ENCODE measurements at places on chromosomes 1 and 21.

DNA sequence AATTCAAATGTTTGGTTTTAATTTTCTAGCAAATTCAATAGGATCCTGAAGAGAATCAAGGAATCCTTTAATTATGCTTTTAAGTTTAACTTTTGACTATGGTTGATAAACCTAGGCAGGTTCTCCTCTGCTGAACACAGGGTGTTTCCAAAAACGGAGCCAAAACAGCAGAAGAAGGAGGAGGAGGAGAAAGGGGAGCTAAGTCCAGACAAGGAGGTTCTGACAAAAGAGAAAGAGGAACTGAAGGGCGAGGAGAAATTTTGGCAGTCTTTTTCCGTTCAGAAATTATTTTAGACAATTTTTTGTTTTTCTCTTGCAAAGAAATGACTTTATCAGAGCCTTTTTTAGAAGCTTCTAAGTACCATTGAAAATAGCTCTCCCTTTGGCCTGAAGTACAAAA lies 33.2 kb upstream of the FNBP1L start:
- DNase-seq, result no peak

- no peak for DNase-seq
Measured at GRCh38 chr21:39088831-39089380, 94.3 kb downstream of the PSMG1 start.

- no peak for DNase-seq
Measured at GRCh38 chr1:229141689-229142377, 129.1 kb upstream of the RAB4A start.

- DNase-seq, result no peak
Measured at GRCh38 chr1:165452336-165453130, 7.6 kb upstream of the RXRG start.

- no peak for DNase-seq
Measured at GRCh38 chr1:14495996-14496395, 102.5 kb upstream of the KAZN start.

DNA sequence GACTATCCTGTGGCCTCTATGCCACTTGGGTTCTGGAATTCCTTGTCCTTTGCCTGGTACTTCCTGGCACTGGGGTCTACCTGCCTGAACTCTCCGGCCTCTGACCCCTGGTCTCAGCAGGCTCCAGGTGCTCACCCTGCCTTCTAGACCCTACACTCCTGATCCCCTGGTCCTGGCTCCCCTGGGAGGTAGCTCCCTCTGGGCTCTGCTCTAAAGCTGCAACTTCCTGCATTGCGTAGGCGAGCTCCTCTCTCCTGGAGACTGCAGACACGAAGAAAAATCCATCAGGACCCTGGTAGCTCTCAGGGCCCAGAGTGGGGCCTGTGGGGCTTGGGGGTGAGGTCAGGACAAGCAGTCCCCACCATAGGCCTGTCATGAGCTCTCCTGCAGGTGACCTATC lies 7.8 kb upstream of the PLEKHG5 start:
- DNase-seq, result no peak

DNA sequence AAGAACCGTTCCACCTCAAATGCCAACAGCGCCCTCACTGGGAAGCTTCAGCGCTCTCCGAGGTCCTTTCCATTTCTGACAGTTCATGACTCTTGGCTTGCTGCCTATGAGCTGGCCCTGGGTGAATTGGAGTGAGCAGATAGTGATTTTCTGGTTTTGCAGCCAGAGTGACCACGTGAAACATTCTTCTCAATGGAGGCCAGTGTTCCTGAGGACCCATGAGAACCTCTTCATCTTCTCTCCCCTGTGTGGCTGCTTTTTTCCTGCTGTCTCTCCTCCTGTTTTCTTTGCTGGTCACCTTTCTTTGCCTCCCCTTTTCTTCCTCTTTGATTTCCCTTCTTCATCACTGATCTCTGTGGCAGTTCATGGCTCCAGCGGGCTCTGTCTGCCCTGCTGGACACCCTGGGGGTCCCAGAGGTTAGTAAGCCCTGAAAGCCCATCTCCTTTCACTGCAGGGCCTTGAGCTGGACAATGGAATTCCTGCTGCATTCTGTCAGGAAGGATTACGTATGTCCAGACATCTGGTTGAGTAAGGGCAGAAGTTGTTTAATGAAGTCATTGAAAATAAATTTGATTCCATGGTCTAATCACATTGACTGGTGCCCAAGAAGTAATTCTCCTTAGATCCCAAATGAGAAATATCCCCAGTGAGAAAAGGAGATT lies 29.9 kb downstream of the VASH2 start:
- no peak for DNase-seq

Data from activated gamma-delta T cell treated with anti-CD3 and anti-CD28 coated beads, Interleukin-2, amount 50 U/mL, for 16 hours (primary cell).